Pancreas (tissue), 10 donors: ENCODE measurements at places on chromosomes 2 and 18. TPM values are rescaled to one million over a fixed set of nuclear protein-coding genes. Genes with fewer than 3 reads are reported as not detected.

The MYO1B gene
- 102 TPM for total RNA-seq

The CREG2 gene
- not detected for total RNA-seq

The BOLA3 gene
- total RNA-seq, result 13.9 TPM

The APLF gene
- total RNA-seq, result 2.2 TPM

The ADD2 gene
- 5.5 TPM for total RNA-seq

The RUFY4 gene
- total RNA-seq, result not detected

The CNGA3 gene
- total RNA-seq, result 0.52 TPM

The C2orf80 gene
- not detected for total RNA-seq
